Panc1 (cell line): ENCODE measurements at places on chromosomes 6 and 20.

DNA sequence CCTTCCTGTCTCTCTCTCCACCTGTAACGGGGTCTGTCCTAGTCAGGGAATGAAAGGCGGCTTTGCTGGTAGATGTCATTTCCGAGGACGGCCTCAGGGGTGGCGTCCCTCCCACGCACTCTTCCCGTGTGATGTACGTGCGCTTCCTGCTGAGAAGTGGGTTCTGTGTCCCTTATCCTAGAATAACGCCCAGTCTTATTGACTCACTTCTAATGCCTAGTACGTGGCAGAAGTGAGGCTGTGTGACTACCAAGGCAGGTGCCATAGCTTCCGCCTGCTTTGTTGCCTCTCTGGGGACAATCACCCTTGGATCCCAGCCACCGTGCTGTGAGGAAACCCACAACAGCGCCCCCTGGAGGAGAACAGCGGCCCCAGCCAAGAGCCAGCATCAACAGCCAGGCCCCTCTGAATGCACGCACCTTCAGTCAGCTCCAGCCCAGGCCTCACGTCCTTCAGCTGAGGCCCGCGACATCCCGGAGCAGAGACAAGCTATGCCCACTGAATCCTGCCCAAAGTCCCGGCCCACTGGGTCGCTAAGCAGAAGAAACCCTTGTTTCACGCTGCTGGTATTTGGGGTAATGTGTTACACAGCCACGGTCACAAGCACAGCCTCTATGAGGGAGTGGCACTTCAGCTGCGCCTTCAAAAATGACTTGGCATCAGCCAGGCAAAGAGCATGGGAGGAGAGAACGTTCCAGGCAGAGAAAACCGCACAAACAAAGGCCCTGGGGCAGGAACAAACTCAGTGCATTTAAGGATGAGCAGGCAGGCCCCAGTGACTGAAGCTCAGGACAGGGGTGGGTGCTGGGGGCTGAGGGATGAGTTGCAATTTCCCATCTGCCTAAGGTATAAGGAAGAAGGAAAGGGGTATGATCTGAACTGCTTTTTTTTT is 224.2 kb downstream of the NFATC2 start:
- DNase-seq: no peak

DNA sequence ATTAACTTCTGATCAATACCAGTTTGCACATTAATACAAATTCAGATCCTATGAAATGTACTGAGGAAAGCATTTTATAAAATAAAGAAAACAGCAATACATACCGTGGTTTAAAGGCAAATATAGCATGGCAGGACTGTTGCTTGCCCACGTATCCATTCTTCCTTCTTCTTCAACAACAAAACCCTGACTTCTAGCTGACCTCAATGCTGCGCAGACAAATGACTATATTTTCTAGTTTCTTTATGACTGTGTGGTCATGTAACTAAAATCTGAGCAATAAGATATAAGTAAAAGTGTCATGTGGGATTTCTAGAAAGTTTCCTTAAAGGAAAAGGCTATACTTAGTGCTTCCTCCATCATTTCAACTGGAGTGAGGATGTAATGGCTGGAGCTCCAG is 85.0 kb downstream of the CDC40 start:
- no peak for DNase-seq

- no peak for DNase-seq
Observed at GRCh38 chr6:114611696-114612095, 268.9 kb upstream of the HS3ST5 start.

DNA sequence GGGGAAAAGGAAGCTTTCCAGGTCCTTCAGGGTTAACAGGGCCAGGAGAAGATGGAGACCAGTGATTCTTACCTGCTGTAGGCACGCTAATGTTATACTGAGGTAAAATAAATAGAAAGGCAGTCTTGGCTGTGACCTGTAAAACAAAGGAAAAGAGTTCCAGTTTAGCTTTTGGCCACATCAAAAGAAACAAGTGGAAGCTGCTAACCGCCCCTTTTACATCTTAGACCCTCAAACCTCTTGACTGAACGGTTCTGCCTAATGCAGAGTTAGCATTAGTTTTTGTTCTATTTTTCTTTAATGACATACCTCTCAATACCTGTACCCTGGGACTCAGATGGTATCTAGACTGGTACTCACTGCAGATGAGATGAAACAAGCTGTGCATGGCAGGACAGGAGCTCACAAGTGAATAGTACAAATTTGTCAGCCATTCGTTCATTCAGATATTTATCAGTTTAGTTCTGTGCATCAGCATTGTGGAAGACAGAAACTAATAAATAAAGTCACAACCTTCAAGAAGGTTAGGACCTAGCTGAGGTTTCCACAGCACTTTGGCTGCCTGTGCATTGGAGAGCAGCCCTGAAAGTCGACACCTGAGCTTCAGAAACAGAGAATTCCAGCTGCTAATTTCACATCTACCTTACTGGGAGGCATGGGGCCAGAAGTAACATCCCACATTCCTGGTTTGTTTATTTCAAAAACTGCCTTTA is 41.0 kb downstream of the TRAM2 start:
- DNase-seq: no peak

GRCh38 chr6:41964201-41964887 is 22.7 kb upstream of the CCND3 start:
- DNase-seq: no peak

DNA sequence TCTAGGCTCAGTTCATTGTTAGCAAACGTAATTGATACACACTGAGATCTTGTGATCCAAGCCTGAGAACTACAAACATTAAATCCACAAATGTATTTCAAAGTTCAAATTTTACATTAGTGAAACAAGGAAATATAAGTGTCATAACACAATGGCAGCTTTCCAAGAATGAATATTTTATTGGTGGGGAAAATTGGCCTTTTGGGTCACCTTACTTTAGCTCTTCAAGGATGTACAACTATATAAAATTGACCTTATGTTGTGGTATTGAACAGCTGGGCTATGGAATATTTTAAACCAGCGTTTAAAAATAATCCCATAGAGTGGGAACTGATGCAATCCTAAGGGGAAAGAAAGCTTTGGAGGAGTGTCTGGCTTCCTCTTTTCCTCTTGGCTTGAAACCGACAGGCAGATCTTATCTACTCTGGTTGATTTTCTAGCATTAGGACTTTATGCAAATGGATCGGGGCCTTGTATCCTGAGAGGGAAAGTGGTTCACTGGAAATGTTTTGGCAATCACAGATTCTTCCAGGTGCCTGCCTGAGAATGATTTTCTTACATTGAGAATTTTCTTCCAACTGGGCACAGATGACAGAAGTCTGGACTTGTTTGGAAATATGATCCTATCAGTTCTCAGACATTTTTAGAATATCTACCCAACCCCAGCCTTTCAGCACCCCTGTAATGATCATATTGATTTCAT is 184.8 kb upstream of the ECI2 start:
- DNase-seq: no peak

GRCh38 chr20:53448875-53449274 is 144.8 kb downstream of the ZNF217 start:
- DNase-seq: no peak

- no peak for DNase-seq
Observed at GRCh38 chr20:21241406-21241805, 61.7 kb upstream of the XRN2 start.

DNA sequence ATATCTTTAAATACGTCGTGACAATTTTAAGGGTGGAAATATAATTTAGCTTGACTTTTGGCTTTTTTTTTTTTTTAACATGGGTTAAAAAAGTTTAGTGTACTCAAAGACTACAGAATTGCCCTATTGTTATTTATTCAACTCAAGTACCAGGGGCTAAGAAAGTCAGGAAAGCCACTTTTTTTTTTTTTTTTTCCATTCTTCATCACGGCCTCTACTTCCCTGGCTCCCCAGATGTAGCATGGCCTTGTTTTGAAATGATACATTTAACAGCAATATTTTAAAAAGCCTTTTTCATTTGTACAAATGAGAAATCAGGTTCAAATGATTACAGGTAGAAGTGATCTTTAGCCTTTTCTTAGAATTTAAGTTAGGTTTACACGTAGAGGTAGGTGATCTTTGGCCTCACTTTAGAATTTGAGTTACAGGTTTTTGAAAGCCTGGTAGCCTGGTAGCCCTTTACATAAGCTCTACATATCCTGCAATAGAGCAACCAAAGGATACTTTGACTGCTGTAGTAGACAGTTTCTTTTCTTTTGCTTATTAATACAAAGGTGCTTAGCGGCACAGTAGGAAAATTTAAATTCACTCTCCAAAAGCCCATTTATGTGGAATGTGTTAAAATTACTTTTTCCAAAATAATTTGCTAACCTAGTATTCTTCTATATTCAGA is 160.5 kb upstream of the MMS22L start:
- DNase-seq: no peak

DNA sequence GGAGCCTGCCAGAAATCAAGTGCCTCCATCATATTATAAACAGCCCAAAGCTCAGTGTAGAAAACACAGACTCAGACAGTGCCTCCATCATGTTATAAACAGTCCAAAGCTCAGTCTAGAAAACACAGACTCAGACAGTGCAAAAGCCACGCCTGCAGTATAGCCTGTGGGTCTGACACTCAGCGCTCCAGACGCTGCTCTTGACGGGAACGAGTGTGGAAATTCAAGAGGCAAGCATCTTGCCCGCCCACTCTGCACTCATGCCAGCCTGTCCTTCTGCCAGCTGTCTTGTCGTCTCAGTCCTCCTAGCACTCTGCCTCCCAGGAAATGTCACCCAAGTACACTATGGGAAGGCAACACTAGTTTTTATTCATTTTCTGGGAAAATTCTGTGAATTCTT is 274.2 kb upstream of the CDH4 start:
- no peak for DNase-seq

GRCh38 chr20:33660035-33660684 is 2.0 kb upstream of the C20orf144 start:
- DNase-seq: no peak

DNA sequence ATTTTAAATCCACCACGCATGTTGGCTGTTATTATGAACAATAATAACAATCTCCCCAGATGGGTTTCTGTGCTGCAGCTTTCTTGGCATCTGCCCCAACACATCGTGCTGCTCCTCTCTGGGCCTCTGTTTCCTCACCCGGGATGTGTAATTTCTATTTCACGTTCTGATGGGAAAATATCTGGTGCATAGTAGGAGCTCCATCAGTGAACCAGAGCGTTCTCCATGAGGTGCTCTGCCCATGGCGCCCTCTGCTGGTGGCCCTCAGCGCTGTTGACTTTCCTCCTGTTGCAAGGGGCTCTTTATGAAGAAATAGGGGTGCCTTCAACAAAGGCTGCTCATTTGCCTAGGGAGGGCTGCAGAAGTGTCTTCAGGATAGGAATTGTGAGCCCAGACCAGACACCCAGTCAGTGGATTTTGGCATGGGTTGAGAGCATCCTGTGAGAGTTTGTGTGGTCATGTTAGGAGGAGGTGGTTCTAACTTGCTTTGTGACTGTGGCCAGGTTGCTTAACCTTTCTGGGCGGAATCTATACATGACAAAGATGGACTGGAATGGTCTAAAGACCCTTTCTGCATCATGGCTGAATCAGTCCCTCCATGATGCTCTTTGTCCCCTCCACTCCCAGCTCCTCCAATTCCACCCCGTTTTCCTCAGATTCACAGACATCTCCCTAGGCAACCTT is 8.1 kb downstream of the SCRT2 start:
- no peak for DNase-seq

DNA sequence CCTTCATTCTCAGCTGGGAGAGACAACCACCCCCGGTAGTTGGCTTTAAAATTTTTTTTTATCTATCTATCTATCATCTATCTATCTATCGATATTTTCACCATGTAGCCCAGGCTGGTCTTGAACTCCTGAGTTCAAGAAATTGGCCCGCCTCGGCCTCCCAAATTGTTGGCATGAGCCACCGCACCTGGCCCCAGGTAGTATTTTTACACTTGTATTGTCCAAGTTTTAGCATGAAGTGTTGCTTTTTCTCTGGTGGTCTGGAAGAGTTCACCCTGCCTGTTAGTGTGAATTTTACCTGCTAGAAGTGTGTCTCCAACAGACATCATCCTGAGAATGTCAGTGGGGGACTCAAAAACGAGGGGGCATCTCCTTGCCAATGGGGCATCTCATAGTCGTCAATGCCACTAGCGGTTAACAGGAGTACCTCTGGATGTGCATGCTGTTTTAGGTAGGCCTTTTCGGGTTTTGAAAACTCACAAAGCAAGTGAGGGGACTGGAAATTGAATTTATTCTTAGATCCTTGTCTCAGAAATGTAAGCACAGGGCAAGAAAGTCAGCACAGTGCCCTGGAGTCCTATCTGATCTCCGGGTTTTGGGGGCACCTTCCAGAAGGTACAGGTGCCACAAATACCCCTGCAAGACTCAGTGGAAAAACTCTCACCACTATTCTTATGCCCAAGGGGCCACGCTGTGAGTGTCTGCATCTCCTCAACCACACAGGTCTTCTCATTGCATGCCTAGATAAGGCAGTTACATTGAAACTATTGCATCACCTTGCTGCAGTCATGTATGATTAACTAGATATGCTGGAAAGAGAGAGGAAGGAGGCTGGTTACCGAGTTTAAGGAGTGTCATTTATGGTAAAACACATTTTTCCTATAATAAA is 37.1 kb downstream of the TNFAIP3 start:
- DNase-seq: no peak

DNA sequence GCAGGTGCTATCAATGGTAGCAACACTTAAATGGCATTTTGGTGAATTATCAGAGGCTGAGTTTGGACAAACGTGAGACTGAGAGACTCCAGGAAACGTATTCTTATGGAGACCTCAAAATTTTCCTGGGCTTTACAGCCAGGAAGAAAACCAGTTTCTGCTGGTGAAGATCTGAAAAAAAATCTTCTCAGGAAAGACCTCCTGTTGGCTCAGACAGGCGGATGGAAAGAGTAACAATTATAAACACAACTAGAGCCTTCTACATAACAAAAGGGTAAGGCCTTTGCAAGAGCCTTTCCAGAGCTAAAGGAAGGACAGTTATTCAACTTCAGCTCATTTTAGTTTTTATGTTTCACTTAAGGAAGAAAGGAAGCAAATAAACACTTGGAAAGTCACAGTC is 274.4 kb downstream of the THBS2 start:
- DNase-seq: no peak

DNA sequence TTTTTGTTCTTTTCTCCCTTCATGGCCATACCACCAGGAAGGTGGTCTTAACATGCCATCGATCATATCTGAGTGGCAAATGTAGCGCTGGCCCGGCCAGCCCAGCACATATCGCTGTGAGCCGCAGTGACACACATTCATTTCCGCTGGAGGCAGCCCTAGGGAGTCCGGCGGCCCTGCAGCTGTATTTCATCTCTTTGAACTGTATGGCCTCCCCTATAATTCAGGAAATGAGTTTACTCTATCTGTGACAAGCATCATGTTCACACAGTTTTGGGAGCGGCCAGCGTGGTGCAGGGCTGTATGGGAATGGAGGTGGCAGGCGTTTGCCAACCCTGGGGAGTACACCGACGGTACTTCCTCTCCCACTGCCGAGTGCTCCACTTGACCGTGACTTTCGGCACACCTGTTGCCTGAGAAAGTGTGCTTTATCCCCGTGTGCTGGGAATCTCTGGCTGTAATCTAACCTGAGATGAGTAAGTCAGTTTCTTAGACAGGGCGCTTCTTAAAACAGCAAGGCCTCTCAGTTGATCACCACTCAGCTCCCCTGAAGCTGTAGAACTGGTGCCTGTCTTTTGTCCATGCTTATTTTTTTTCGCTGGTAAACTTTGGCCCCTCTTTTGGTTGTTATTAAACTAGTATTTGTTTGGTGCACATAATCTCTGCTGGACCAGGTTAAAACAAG is 257.1 kb upstream of the TAB2 start:
- DNase-seq: no peak

GRCh38 chr6:87628881-87629280 is 38.9 kb downstream of the ORC3 start:
- no peak for DNase-seq
